ENCODE measurements at places on chromosomes 1 and 21. TPM values are rescaled to one million over a fixed set of nuclear protein-coding genes. Genes with fewer than 3 reads are reported as not detected.
A peak's percentile ranks its signal among the peaks of the same experiment; 100 is the strongest.

- H3K36me3 ChIP-seq: no peaks in the 10 kb centered on the region
- DNase-seq: no peak
- no peaks in the 10 kb centered on the region for H3K27me3 ChIP-seq
- no peaks in the 10 kb centered on the region for H3K4me1 ChIP-seq
- no peak overlapping the region for H3K4me3 ChIP-seq
Measured at GRCh38 chr21:17793246-17794123, 25.7 kb downstream of the C21orf91 start.

DNA sequence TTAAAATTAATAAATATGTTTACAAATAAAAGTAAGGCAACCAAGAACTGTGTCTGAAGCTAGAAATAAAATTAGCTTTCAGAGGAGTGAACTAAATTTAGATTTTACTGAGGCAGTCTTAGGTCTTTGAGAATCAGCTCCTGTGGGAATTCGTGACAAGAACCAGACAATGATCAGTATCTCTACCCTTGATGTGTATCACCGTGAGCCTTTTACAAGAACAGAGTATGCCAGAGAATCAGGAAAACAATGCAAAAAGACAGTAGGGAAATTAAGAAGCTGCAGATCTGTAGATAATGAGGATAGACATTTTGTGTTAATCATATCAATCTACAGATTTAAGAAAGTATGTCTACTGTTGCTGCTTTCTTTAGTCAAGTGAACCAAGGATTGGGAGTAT, 351.0 kb downstream of the COL11A1 start:
- no peaks in the 10 kb centered on the region for H3K4me1 ChIP-seq
- no peak for DNase-seq
- no peaks in the 10 kb centered on the region for H3K27me3 ChIP-seq
- no peak overlapping the region for H3K4me3 ChIP-seq

DNA sequence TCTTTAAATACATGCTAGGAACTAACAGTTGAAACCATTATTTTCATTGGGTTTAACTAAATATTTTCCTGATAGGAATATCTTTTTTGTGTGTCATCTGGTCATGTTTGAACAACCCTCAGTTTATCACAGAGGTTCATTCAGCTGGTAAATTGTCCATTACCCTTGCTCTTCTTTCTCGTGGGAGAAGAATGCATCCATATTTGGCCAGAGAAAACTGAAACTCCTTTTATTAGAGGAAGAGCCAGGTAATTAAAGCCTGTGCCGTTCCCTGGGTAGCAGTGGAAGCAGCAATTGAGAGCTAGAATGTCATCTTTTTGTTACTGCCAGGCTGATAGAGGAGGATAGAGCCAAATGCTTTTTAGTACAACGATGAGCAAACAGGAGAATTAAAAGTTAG, 587.2 kb upstream of the ZRANB2 start:
- DNase-seq: no peak
- H3K27me3 ChIP-seq: no peaks in the 10 kb centered on the region
- H3K36me3 ChIP-seq: no peaks in the 10 kb centered on the region
- no peak overlapping the region for H3K4me3 ChIP-seq
- no peak overlapping the region for H3K27ac ChIP-seq

DNA sequence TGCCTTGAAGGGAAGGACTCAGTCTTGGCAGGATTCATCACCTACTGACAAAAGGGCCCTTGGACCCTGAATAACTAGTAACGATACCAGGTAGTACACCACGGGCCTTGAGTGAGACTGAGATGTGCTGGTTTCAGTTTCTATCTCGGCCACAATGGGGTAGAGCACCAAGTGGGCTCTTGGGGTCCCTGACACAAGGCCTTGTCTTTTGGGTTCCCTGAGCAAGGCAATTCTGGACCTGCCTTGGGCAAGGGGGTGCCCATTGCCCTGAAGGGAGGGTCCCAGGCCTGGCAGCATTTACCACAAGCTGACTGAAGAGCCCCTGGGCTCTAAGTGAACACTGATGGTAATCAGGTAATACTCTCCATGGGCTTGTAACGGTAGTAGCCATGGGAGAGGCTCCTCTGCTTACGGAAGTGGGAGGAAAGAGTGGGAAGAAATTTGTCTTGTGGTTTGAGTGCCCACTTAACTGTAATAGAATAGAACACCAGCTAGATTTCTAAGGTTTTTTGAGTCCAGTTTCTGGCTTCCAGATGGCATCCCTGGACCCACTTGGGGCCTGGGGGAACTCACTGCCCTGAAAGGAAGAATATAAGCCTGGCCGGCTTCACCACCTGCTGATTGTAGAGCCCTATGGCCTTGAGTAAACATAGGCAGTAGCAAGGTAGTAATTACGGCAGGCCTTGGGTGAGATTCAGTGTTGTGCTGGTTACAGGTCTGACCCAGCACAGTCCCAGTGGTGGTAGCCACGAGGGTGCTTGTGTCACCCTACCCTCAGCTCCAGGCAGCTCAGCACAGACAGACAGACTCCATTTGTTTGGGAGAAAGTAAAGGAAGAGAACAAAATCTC, 58.5 kb downstream of the WDR4 start:
- H3K36me3 ChIP-seq: no peaks in the 10 kb centered on the region
- H3K27ac ChIP-seq: no peak overlapping the region
- DNase-seq: no peak
- peaks cover 23% of the 10 kb centered on the region for H3K27me3 ChIP-seq

DNA sequence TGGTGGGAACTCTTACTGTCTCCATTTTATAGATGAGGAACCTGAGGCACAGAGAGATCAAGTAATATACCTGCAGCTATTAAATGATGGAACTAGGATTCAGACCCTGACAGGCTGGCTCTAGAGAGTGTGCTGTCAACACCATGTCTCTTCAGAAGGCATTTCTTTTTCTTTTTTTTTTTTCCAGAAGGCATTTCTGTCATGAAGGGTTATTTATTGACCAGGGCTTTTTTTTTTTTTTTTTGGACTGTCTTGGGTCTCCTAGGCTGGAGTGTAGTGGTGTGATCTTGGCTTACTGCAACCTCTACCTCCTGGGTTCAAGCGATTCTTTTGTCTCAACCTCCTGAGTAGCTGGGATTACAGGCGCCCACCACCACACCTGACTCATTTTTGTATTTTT, 22.6 kb downstream of the HIPK1 start:
- H3K27me3 ChIP-seq: no peaks in the 10 kb centered on the region
- H3K36me3 ChIP-seq: no peaks in the 10 kb centered on the region
- no peak overlapping the region for H3K4me3 ChIP-seq
- no peak overlapping the region for H3K27ac ChIP-seq
- peaks cover 14% of the 10 kb centered on the region for H3K4me1 ChIP-seq

DNA sequence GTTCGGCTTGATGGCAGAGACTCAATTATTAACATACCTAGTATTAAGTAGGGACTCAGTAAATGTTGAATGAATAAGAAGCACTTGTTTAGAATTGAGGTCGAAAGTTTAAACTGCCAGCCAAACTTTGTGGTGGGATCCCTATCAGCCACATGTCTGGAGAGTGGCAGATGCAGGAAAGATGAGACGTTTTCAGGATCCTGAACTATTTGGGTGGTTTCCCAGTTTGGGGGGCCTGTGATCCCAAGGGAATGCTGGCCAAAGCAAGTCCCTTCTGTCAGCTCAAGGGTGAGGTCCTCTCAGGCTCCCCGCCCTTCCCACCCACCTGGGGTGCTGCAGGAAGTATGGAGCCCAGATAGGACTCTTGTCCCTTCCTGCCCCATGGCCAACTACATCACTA, 38.6 kb downstream of the KCNC4 start:
- no peak overlapping the region for H3K4me3 ChIP-seq
- no peaks in the 10 kb centered on the region for H3K36me3 ChIP-seq
- no peaks in the 10 kb centered on the region for H3K4me1 ChIP-seq
- no peak overlapping the region for H3K27ac ChIP-seq
- no peak for DNase-seq

GRCh38 chr1:43235451-43236121, 34.2 kb upstream of the TMEM125 start:
- no peaks in the 10 kb centered on the region for H3K27me3 ChIP-seq
- H3K4me3 ChIP-seq: no peak overlapping the region
- H3K27ac ChIP-seq: no peak overlapping the region
- H3K36me3 ChIP-seq: no peaks in the 10 kb centered on the region
- DNase-seq: peak; percentile 68

DNA sequence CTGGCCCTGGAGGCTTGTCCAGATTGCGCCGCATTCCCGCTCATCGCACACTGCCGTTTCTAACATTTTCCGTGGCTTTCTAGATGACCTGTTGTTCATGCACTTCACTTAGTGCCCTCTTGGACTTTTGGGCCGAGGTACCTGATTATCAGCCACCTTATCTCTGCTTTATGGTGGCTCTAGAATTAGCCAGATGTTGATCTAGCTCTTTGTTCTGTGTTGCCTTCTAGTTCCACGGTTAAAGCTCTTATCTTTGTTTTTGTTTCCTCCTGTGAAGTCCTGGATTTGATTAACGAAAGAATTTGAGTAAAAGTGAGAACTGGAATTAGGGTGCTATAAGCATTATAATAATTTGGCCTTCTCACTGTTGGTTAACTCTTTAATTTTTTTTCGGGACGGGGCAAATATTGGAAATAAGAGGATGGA, 945 bp downstream of the RNPEP start:
- H3K27me3 ChIP-seq: no peaks in the 10 kb centered on the region
- H3K4me3 ChIP-seq: peak overlapping the region; percentile 90
- peak overlapping the region; percentile 99 for H3K27ac ChIP-seq
- peaks cover 23% of the 10 kb centered on the region for H3K4me1 ChIP-seq
- no peak for DNase-seq
- H3K36me3 ChIP-seq: no peaks in the 10 kb centered on the region

Gene NHLH1
- not detected for total RNA-seq

Gene RAB25
- total RNA-seq: 213 TPM

All from transverse colon (tissue), 4 donors.